ENCODE measurements at places on chromosomes 12 and 14. TPM values are rescaled to one million over a fixed set of nuclear protein-coding genes. Genes with fewer than 3 reads are reported as not detected.

The TAS2R10 gene
- total RNA-seq, result not detected

The KRT73 gene
- not detected for total RNA-seq

The BCL2L14 gene
- 0.40 TPM for total RNA-seq

The CCDC175 gene
- not detected for total RNA-seq

The STYX gene
- total RNA-seq, result 22.3 TPM

The RAD51AP1 gene
- 17.4 TPM for total RNA-seq
